Esophagus squamous epithelium (tissue), 5 donors: ENCODE measurements at places on chromosomes 4 and X.

DNA sequence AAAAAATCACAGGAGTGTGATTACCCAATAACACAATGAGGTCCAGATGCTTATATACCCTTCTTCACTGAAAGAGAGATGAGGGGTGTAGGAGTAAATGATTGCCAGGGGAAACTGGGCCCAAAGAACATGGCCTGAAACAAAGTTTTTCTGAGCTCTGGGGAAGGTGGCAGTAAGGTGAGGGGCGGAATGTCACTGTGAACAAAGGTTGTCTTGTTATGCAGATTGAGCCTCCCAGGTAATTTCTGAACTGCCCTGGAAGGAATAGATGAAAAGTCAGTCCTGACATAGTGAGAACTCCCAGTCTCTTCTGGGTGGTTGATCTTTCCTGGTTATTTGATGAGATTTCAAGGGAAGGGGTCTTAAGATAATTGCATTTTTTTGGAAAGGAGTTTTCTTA is 2.5 kb upstream of the TMEM47 start:
- H3K27me3 ChIP-seq: peaks cover 3% of the 10 kb centered on the region
- peaks cover 7% of the 10 kb centered on the region for H3K4me1 ChIP-seq
- DNase-seq: no peak

DNA sequence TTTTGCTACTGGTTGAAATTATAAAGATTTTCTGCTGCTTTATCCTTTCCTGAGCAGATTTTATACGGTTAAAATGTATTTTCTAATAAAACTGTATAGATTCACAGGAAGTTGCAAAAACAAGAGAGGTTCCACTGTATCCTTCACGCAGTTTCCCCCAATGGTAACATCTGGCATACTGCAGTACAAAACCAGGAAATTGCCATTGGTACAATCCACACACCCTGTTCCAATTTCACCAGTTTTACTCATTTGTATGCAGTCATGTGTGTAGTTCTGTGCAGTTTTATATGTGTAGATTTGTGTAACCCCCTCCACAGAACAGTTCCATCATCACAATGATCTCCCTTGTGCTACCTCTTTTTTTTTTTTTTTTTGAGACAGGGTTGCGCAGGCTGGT is 20.0 kb downstream of the DDX3X start:
- no peak overlapping the region for H3K27ac ChIP-seq
- H3K36me3 ChIP-seq: no peaks in the 10 kb centered on the region
- DNase-seq: no peak
- no peak overlapping the region for H3K4me3 ChIP-seq

DNA sequence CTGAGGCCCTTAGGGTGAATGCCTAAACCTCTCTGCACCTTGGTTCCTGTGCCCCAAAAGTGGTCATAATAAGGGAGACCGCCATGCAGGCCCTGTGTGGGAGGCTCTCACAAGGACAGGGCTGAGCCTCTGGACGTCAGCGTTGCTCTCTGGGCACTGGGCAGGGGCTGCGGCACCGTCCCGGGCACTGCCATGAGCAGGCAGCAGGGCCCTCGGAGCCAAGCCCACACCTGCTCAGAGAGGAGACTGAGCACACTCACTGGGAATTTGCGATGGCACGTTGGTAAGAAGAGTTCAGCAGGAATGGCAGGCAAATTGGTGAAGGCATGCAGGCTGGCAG is 123.4 kb downstream of the HMX1 start:
- no peak for DNase-seq
- no peak overlapping the region for H3K4me3 ChIP-seq
- no peaks in the 10 kb centered on the region for H3K4me1 ChIP-seq
- no peaks in the 10 kb centered on the region for H3K36me3 ChIP-seq
- no peak overlapping the region for H3K27ac ChIP-seq

DNA sequence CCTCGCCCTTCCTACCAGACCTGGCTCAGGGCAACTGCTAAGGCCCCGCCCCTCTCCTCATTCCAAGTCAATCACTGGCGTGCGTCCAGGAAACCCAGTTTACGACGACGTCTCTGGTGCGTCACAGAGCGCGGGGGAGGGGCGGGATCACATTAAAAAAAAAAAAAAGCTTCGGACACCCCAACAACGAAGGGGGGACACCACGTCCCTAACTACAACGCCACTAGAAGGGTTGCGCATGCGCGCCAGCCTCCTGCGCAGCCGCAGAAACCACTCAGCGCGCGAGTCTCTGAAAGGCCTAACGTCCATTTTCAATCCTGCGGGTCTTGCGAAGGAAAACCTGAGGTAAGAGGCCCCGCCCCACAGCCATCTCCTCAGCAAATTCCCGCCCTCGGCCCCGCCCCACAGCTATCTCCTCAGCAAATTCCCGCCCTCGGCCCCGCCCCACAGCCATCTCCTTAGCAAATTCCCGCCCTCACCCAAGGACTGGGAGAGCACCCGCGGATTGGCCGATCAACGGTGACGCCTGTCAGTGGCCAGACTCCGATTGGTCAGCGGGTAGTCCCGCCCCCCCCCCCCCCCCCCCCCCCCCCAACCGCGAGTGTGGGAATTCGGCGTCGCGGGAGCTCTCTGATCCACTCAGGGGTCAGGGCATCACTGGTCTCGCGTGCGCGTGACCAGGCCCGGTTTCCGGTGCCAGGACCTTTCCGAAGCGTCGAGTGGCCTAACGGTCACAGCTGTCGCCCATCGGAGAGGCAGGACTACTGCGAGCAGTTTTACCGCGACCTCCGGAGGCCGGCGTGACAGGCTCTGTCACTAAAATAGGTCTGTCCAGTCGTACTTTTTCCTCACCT is at the start of gene SCML1:
Gene SCML1 (plus strand): TSS at position 638 of the 854 bp plus-strand sequence. CDS start 6,694 bp downstream, outside the sequence.
- H3K36me3 ChIP-seq: no peaks in the 10 kb centered on the region
- H3K27ac ChIP-seq: peak within 1 kb of the TSS; percentile 93
- peaks cover 15% of the 10 kb centered on the region for H3K4me1 ChIP-seq
- peak; percentile 72 for DNase-seq
- H3K4me3 ChIP-seq: peak within 1 kb of the TSS; percentile 62
- H3K27me3 ChIP-seq: no peaks in the 10 kb centered on the region

DNA sequence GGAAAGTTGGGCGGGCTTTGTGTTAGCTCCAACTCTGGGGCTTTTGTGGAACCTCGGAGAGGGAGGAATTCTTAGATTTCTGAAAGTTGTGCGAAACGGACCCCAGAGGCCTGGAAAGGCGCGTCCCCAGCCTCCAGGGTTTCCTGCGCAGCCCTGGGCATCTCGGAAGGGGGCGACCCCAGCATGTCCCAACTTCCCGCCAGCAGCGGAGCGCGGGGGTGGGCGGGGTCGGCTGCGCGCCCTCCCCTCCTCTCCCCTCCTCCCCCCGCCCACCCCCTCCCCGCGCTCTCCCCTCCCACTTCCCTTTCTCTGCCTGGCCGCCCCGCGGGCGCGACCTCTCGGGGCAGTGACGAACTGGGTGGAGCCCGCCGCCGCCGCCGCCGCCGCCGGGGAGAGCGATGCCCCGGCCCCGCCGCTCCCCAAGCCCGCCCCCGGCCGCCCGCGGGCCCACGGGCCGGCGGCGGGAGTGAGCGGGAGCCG is 16.8 kb downstream of the PTTG2 start:
- peak; percentile 59 for DNase-seq
- peak overlapping the region; percentile 75 for H3K4me3 ChIP-seq
- H3K4me1 ChIP-seq: peaks cover 5% of the 10 kb centered on the region
- no peaks in the 10 kb centered on the region for H3K27me3 ChIP-seq
- H3K36me3 ChIP-seq: no peaks in the 10 kb centered on the region

- peaks cover 27% of the 10 kb centered on the region for H3K4me1 ChIP-seq
- no peak for DNase-seq
- H3K36me3 ChIP-seq: no peaks in the 10 kb centered on the region
- no peak overlapping the region for H3K4me3 ChIP-seq
- H3K27ac ChIP-seq: no peak overlapping the region
Observed at GRCh38 chrX:154714925-154715324, 36.0 kb downstream of the GAB3 start.

GRCh38 chr4:81663368-81663767 is 191.7 kb upstream of the RASGEF1B start:
- DNase-seq: no peak
- no peak overlapping the region for H3K27ac ChIP-seq
- H3K36me3 ChIP-seq: no peaks in the 10 kb centered on the region
- H3K4me3 ChIP-seq: no peak overlapping the region
- no peaks in the 10 kb centered on the region for H3K27me3 ChIP-seq
- H3K4me1 ChIP-seq: peaks cover 21% of the 10 kb centered on the region

- H3K27ac ChIP-seq: no peak overlapping the region
- DNase-seq: no peak
- no peaks in the 10 kb centered on the region for H3K4me1 ChIP-seq
- H3K36me3 ChIP-seq: no peaks in the 10 kb centered on the region
- H3K27me3 ChIP-seq: no peaks in the 10 kb centered on the region
Observed at GRCh38 chrX:73799888-73800287, 236.9 kb downstream of the CHIC1 start.

- no peak overlapping the region for H3K27ac ChIP-seq
- H3K4me1 ChIP-seq: no peaks in the 10 kb centered on the region
- H3K4me3 ChIP-seq: no peak overlapping the region
- no peaks in the 10 kb centered on the region for H3K27me3 ChIP-seq
- DNase-seq: no peak
Observed at GRCh38 chr4:94500685-94501084, 48.9 kb downstream of the PDLIM5 start.

- no peak overlapping the region for H3K27ac ChIP-seq
- no peak for DNase-seq
- no peaks in the 10 kb centered on the region for H3K36me3 ChIP-seq
- no peak overlapping the region for H3K4me3 ChIP-seq
- no peaks in the 10 kb centered on the region for H3K4me1 ChIP-seq
Observed at GRCh38 chr4:143575331-143575730, 61.8 kb downstream of the SMARCA5 start.

GRCh38 chrX:138917781-138918180 is 206.3 kb upstream of the FGF13 start:
- H3K4me1 ChIP-seq: no peaks in the 10 kb centered on the region
- H3K4me3 ChIP-seq: no peak overlapping the region
- H3K27ac ChIP-seq: no peak overlapping the region
- H3K27me3 ChIP-seq: no peaks in the 10 kb centered on the region
